Lung (tissue), 17 donors: ENCODE measurements at places on chromosomes 4 and X. TPM values are rescaled to one million over a fixed set of nuclear protein-coding genes. Genes with fewer than 3 reads are reported as not detected.

Gene HSFX1
- 0.51 TPM for polyA plus RNA-seq

Gene DMRTC1
- 0.23 TPM for polyA plus RNA-seq

Gene BTK
- 17.9 TPM for polyA plus RNA-seq

Gene AMMECR1
- polyA plus RNA-seq = 3.5 TPM

Gene ETDA
- polyA plus RNA-seq = not detected

Gene TCEAL6
- polyA plus RNA-seq = not detected

Gene SH3BGRL
- 90.3 TPM for polyA plus RNA-seq
